ENCODE measurements at places on chromosomes 4 and X. TPM values are rescaled to one million over a fixed set of nuclear protein-coding genes. Genes with fewer than 3 reads are reported as not detected.
A peak's percentile ranks its signal among the peaks of the same experiment; 100 is the strongest.

The HS3ST1 gene
- total RNA-seq: 2.5 TPM

The GAGE10 gene
- not detected for total RNA-seq

The GATA1 gene
- total RNA-seq: not detected

The DSPP gene
- total RNA-seq: not detected

The MID2 gene
- 18.6 TPM for total RNA-seq

The ADH1A gene
- total RNA-seq: 6.4 TPM

The DRP2 gene
- total RNA-seq: 0.14 TPM

The ATOH1 gene
- total RNA-seq: 0.36 TPM

The FGB gene
- 199 TPM for total RNA-seq

The TSPAN7 gene
- 21.8 TPM for total RNA-seq

The ZFP42 gene
- total RNA-seq: 12.0 TPM

The CYLC1 gene
- total RNA-seq: not detected

The HPF1 gene
- total RNA-seq: 32.3 TPM

DNA sequence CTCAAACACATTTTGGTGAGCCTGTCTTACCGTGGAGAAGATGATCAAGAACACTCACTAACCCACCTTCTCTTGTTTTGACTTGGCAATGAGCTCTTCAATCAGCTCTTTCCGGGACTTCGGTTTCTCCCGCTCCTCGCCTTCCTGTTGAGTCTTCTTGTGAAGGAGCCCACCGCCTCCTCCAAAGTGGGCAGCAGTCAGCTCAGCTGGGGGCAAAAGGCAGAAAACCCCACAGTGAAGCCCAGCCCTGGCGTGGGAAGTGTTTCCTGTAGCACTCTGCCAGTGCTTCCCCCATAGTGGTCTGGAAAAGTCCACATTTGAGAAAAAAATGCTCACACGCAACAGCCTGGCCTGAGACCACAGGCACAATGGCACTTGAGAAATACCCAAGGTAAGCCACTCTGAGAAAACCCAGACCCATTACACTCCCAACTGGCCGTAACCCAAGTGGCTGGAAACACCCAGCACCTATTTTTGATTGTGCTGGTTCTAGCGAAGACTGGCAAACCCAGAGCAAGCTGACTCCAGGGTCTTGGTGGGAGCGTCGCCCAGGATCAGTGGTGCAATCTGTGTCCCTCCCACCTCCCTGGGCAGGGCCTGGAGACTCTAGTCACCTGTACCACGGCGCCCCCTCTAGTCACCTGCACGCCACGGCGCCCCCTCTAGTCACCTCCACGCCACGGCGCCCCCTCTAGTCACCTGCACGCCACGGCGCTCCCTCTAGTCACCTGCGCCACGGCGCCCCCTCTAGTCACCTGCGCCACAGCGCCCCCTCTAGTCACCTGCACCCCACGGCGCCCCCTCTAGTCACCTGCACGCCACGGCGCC, 8.6 kb downstream of the NOP14 start:
- no peak for DNase-seq

- no peak for DNase-seq
These were observed 39.4 kb upstream of the PHOX2B start for GRCh38 chr4:41787931-41788330.

DNA sequence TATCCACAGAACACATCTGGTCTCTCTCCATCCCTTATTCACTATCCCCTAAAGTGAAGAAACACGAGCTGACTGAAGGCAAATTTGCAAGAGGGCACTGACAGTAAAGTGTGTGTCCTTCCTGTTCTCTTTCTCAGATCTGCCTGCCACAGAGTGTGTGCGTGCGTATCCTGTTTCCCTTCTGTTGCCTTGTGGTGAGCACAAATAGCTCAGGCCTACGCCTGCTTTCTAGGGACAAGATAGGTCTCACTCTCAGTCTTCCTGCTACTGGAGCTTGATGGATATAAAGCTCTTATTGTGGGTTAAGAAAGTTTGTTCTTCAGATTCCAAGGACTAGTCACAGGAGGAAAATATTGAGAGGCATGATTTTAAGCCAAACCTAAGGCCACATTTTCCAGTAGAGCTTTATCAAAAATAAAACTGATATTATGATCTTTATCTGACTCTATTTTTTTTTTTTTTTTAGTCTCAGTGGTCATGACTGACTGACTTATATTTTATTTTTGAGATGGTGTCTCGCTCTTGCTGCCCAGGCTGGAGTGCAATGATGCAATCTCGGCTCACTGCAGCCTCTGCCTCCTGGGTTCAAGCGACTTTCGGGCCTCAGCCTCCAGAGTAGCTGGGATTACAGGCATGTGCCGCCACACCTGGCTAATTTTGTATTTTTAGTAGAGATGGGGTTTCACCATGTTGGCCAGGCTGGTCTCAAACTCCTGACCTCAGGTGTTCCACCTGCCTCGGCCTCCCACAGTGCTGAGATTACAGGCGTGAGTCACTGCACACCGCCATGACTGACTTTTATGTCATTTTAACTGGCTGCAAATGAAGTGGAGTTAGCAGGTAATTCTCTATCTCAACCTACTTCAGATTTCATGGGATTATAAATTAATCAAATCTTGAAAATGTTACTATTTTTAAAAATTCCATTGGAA, 140.3 kb upstream of the SH3RF1 start:
- no peak for DNase-seq

DNA sequence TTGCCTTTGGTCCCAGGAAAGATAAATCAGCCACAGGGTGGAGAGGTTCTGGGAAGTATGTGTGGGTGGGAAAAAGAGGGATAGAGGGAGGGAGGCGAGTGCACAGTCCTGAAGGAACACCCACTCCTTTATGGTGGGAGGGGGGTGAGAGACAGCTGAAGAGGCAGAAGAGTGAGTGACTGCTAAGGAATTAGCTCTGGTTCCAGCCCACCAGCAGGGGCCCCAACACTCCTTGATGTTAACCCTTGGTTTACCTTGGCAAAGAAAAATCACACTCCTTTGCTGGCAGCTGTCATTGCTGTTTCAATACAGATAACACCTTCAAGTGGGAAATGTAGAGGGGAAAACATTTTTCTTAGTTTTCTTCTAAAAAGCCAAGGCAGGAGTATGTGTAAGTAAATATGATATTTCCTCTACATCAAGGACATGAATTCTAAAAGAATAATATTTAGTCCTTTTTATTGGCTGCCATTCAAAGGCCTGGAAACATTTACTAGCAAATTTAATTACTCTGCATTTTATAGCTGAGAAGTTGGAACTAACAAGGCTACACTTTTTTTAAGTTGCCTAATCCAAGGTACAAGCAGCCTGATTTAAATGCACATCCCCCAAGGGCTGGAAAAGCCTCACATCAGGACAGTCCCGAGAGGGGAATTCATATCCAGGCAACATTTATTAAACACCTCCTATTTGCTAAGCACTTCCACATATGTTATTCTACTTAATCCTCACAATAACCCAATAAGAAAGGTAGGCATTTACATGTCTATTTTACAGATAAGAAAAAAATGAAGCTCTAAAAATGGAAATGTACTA, 81.7 kb downstream of the HS6ST2 start:
- no peak for DNase-seq

GRCh38 chr4:182642831-182643230, 274.4 kb downstream of the DCTD start:
- no peak for DNase-seq

DNA sequence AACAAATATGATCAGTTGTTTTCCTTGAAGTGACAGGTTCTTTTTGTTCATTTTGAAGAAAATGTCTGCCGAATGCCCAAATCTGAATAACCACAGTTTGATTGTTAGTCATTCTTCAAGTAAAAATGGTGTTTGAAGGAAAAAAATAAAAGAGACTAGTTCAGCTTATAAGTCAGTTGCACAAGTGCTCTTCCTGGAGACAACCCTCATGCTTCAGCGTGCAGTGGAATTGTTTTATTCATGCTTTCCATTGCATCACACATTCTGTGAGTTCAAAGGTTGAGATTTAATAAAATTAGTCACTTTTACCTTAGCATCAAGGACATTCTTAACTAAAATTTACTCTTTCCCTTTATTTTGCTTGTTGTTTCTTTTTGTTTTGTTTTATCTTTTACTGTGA, 404.9 kb downstream of the ZNF674 start:
- no peak for DNase-seq

- DNase-seq: peak; percentile 42
These were observed 34.7 kb upstream of the SORCS2 start for GRCh38 chr4:7157666-7158065.

DNA sequence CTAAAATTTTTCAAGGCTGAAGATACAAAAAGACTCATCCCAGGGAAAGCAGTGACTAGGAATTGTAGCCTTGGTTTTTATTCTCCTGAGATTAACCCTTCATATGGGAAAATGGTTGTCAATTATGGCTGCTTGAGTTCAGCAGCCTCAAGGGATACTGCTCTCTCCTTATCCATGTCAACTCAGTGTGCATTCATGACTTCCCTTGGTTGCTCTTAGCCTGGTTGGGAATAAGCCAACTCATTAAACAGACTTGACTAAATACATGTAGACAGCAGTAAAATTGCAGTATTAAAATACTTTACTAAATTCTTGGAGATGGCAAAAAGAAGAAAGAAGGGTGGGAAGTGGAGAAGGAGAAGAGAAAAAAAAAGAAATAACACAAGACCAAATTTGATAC, 44.5 kb upstream of the BMP3 start:
- DNase-seq: no peak

DNA sequence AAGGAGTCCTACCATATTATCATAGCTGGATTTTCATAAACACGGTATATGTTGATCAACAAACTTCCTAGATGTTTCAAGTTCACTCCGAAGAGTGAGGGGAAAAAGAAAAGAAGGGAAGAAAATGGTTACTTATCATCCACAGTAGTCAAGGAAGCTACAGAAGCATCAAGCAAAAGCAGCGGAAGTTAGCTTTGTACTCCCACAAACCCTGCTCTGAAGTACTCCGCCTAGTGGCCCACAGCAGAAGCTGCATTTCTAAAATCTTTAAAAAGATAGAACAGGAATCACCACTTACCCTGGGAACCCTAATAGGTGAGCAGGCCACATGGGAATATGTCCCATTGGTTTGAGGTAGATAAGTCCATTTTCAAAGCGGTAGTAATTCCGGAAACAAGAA, 28.5 kb upstream of the FRG1 start:
- DNase-seq: no peak

DNA sequence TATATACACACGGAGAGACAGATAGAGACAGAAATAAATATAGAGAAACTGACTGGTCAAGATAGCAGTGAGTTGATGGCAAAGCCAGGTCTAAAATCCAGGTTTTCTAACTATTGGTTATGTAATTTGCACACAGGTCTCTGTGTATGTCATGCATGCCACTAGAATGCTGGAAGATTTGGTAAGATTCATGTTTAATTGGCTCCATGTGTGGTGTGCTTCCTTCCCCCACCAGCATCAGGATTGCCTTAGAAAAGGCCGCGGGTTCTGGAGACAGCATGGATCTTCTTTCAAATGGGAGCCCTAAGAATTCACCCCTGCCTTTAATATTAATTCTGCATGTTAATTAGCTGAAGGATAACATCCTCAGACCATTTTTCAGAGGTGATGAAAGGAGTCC, 31.3 kb downstream of the HAND2 start:
- DNase-seq: no peak

DNA sequence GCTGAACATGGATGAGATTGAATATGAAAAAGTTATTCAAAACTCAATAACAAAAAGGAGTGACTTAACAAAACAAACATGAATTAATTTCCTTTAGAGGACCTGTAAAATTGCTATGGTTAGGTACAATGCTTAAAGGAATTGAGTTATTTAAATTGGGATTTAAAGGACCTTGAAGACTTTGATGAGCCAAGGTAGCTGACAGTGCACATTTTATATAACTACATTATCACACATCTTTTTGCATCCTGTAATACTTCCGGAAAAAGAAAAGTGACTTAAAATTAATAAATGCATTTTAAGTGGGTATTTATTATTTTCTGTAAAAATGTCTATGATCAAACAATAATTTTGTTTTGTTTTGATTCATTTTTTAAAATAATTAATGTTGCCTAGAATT, 964.8 kb upstream of the SLIT2 start:
- no peak for DNase-seq

DNA sequence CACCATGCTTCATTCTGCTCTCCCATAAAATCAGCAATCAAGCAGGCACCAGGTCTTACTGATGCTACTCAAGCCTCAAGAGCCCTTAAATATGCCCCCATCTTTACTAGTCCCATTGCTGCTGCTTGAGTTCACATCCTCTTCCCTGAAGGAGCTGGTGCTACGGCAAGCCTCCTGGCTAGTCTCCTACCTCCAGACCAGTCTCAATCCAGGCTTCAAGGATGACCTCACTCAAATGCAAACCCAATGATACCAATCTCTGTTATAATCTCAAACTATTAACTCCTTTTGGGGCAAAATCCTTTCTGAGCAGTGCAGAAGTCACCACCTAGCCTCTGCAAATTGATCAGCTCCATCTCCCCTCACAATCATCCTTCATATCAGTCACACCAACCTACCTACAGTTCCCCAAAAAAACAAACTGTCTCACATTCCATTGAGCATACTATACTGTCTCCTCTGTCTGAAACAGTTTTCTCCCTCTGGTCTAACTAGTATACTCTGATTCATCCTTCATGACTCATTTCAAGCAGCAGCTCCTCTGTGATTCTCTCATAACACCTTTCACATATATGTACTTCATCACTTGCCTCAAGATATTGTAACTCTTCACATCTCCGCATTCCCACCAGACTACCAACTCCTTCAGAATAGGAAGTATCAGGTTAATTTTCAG, 30.0 kb downstream of the PAPSS1 start:
- DNase-seq: no peak

DNA sequence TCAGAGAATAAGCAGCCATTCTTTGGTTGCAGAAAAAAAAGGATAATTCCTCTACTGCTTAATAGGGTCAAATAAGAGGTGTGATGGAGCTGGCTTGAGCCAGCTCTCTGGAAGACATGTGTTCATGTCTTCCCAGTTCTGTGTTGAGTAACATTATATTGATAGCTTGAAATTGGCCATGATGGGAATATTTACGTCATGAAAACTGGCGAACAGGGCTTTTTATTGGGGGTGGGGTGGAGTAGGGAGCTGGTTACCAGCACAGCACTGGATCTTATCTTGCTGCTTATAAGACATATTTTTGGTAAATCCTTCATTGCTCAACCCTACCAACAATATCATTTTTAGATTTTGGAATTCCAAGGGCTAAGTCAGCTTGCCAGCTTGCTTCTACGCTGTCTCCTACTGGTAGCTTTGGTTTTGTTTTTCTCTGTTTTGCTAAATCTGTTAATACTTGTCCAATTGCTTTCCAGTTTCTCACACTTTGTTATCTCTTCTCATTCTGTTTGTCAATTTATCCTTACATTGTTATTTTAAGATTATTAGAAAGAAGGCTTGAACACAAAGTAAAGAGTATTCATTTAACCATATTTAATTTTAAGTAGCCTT, 25.3 kb upstream of the GBA3 start:
- no peak for DNase-seq

DNA sequence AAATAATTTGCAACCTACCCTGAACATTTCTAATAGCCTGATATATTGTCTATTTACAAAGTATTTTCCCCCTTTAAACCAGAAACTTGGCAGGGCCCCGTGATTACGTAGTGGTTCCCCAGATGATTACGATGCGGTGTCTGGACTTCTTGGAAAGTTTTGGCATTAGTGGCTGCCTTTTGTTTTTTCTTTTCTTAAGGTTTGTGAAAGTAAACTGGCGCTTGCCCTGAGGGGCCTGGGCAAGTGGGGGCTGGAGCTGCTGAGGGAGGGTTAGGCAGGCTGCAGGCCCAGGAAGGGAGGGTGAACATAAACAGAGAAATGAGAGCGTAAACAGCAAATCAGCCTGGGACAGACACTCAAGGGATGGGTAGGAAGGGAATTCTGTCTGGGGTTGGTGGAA, 123.6 kb upstream of the MSX1 start:
- DNase-seq: no peak

- DNase-seq: no peak
These were observed 59.2 kb upstream of the CD99 start for GRCh38 chrX:2631743-2632532.

GRCh38 chr4:145881989-145882388, 56.6 kb downstream of the ZNF827 start:
- no peak for DNase-seq

Data from type B pancreatic cell (in vitro differentiated cells).